ENCODE measurements at places on chromosomes 3 and 15.
A peak's percentile ranks its signal among the peaks of the same experiment; 100 is the strongest.

DNA sequence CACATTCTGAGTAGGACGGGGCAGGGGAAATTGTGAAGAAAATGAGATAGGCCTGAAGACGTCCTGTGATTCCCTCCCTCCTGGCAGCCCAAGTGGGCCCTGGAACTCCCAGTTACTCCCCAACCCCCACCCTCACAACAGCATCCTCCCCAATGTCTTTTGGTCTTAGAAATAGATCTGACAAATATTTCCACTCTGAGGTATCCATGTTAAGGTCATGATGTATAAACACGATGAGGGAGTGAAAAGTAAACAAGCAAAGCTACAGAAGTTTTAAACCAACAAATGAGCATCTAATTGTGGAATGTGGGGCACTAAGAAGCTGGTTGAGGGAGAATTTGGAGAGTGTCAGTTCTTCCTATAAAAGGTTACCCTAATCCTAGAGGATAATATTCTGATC is 103.7 kb upstream of the AADACL2 start:
- no peak for DNase-seq

DNA sequence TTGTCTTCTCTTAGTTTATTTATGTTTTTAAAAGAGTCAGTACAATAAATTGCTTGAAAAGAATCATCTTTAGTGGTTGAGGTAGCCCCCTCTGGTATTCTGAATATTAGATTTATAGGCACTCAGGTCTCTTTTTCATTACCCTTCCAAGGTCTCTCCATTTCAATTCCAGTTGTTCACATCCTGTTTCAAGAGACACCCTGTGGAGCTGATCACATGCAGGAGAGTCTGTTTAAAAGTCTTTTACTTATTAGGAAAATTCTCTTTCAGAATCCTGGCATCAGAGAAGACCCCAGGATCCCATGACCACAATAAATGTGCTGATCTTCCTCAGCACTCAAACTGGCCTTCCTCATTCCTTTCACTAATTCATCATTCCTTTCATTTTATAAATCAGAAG is 195.7 kb downstream of the ZIC4 start:
- no peak for DNase-seq

- DNase-seq, result no peak
Observed at GRCh38 chr3:101813817-101814440, 34.9 kb downstream of the NXPE3 start.

DNA sequence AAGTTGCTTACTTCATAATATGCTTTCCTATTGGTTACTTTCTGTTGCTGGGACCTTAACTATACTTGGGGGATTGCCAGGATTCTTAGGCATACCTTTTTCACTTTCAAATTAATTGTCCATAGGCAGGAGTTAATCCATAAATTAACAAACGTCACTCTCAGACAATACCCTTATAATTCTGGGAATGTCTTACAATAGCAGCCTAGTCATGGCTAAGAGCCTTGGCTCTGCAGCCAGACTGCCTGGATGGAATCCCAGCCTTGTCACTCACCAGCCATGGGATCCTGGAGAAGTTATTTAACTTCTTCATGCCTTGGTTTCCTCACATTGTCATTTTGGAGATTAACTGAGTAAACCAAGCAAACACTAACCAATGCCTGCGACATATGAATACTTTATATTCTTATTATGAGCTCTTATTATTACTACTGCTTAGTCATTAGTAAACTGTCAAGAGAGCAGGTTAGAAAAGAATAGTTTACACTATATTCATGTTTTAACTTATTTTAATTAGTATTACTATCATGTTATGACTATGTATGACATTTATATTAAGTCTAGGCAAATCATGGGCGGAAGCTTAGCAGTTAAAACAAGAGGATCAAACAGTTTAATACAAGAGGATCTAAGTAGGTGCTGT is 29.0 kb downstream of the GYG1 start:
- peak; percentile 26 for DNase-seq

GRCh38 chr3:194690501-194691372 is 5.1 kb downstream of the FAM43A start:
- DNase-seq, result no peak

- no peak for DNase-seq
Observed at GRCh38 chr3:58173669-58174398, 36.9 kb downstream of the DNASE1L3 start.

- DNase-seq, result no peak
Observed at GRCh38 chr15:29433507-29434248, 164.1 kb upstream of the NSMCE3 start.
